NCI-H1092 (cell line): ENCODE measurements at places on chromosomes 7 and 10.

- DNase-seq, result peak; percentile 25
Observed at GRCh38 chr7:130996833-130997231, 262.8 kb upstream of the KLF14 start.

GRCh38 chr7:28853834-28854749, 104.0 kb downstream of the TRIL start:
- DNase-seq, result peak; percentile 69

DNA sequence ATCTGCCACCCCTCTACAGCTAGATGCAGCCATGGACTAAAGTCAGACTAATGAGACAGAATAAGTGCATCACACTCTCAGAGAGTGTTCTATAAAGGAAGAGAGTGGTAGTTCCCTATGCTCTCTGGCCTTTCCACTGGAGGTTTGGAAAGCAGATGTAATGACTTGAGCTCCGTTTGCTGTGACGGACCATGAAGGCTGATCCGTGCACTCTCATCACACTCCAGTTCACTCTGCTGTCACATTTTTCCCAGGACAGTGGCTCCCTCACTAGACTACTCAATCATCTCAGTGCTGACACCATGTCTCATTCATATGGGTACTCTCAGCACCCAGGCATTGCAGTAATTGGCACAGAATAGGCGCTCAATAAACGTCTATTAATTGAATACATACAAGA, 20.4 kb downstream of the TRDMT1 start:
- DNase-seq, result no peak

DNA sequence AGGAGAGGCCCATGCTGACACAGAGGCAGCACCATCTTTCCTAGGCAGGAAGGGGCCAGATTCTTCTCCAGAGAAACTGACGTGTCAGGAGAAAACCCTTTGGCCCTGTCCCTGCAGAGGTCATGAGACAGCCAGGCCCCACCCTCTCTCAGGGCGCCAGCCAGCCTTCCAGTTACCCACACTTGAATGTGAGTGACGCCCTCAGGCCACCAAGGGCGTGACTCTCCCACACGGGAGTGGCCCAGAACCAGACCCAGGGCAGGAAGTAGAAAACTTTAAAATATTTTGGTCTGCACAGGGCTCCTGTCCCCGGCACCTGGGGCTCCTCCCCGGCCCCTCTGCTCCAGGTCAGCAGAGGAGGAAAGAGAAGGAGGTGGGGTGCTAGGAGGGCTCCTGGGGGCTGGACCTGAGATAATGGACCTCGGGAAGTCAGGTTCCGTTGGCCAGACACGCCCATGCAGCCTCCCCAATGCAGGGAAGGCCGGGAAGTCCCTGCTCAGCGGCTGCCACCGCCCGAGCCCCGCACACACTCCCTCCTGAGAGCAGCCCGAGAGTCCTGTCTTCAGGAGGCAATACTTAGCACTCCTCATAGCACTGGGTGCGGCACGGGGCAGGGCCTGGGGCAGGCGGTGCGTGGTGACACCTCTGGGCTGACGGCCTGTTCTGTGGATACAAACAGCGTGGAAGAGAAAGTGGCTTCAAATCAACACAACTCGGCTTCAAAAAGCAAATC, 67.0 kb upstream of the CFAP46 start:
- no peak for DNase-seq

DNA sequence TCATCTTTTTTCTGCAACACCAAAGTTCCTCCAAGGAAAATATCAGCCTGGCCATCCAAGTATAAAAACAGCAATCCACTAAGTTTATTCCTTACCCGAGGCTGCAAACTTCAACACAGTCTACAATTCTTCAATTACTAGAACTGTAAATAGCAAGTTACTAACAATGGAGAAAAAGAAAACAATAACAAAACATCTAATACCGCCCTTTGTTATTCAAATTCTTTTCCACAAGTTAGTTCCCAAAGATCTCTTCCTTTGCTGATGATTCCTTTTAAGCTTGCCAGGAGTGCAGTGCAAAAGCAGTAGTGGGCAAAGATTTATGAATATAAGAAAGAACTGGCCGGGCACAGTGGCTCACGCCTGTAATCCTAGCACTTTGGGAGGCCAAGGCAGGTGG, 86.2 kb downstream of the CUL2 start:
- DNase-seq, result no peak
